Activated naive CD4-positive, alpha-beta T cell treated with anti-CD3 and anti-CD28 coated beads, Interleukin-2, amount 50 U/mL, for 72 hours (primary cell): ENCODE measurements at places on chromosomes 4 and X.

DNA sequence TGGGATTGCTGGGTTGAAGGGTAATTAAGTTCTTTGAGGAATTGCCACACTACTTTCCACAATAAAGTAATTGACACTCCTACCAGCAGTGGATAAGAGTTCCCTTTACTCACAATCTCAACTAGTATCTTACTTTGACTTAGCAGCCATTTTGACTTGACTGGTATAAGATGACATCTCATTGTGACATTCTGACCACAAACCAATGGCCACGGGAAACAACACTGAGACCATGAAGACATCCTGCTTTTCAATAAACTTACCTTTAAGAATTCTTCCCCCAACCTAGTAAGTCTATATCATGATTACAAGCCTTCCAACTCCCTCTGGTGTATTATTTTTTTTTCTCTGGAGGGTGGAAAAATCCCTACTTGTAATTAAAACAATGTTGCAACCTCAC, 66.9 kb upstream of the WDR1 start:
- no peak for DNase-seq

DNA sequence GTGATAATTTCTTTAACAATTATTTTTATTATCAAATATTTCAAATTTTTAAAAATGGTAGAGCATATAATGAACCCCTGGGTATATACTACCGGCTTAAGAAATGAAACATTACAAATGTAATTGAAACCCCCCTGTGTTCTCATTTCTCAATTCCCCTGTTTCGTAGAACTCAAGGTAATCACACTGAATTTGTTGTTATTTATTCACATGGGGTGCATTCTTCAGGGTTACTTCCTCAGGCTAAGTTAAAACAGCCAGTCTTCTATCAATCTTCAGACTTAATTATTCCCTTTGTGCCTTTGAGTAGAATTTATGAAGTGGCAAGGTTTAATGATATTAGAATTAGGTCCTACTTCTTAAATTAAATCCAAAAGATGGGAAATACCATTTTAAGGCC, 128.2 kb downstream of the ANAPC10 start:
- no peak for DNase-seq

GRCh38 chr4:17494258-17495190, 17.4 kb downstream of the QDPR start:
- no peak for DNase-seq

DNA sequence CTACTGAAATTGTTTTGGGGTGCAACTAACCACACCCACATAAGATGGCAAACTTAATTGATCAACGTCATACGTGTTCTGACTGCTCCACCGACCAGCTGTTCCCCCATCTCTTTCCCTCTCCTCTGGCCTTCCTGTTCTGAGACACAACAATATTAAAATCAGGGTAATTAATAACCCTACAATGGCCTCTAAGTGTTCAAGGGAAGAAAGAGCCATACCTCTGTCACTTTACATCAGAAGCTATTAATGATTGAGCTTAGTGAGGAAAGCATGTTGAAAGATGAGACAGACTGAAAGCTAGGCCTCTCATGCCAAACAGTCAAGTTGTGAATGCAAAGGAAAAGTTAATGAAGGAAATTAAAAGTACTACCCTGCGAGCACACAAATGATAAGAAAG, 173.9 kb upstream of the FTHL17 start:
- DNase-seq: no peak

DNA sequence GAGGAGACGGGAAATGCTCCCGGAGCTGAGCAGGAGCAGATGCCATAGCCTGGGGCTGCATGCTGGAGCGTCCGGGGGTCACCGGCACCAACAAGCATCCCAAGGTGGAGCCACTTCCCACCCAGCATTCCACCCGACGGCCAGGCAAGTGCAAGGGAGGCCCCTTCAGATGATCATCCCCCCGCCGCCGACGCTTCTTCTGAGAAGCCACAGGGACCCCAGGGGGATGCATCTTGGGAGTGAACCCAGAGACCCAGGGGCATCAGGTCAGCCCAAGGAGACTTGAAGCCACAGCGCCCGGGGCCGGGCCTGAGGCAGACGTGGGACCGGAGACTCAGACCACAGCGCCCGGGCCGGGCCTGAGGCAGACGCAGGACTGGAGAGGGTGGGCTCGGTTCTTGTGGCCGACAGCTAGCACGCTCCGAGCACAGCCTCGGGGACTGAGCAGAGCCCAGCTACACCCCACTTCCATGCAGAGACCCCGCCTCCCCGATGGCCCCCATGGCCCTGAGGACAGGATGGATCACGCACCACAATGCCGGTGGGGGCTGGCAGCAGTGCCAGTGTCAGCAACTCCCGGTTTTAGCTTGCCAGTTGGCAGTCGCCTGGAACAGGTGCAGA, 33.0 kb upstream of the CPLX1 start:
- DNase-seq: no peak

GRCh38 chr4:23788460-23788859, 101.4 kb downstream of the PPARGC1A start:
- no peak for DNase-seq
